Activated T-helper 1 cell treated with anti-CD3 and anti-CD28 coated beads, Interleukin-2, amount 50 U/mL, for 16 hours (primary cell): ENCODE measurements at places on chromosomes 13 and 19.

DNA sequence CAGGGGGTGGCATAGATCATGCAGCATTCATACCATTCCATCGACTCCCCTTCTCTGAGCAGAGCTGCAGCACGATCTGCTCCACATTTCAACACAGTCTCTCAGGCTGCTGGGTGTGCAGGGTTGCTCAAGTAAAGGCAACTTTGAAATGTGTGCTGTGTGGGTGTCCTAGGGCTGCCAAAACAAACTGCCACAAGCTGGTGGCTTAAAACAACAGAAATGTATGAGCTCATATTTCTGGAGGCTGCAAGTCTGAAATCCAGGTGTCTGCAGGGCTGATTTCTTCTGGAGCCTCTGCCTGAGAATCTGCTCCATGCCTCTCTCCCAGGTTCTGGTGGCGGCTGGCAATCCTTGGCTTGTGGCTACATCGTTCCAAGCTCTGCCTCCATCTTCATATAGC, 63.7 kb upstream of the WDFY2 start:
- DNase-seq, result no peak

GRCh38 chr19:47419030-47419783, at the start of gene MEIS3:
Gene MEIS3 (minus strand): TSS chr19:47419527. CDS start chr19:47419081, 446 bp downstream.
- no peak for DNase-seq

- no peak for DNase-seq
Measured at GRCh38 chr19:46408664-46409039, 4.7 kb downstream of the CCDC8 start.

DNA sequence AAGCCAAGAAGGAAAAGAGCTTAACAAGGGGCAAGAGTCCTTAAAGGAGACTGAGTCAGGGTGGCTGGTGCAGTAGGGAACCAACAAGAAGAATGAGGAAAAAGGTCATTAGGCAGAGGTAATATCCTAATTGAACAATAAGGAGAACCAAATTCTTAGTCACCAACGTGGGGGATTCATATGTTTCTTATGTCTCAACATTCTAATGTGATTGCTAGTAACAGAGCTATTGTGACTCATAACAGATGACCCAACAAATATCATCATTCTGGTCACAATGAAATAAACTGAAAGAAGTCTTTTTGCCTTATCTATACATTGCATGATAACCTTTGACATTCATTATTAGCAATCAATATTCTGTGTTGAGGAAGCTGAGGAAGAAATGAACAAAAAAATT, 101.6 kb downstream of the RAP2A start:
- no peak for DNase-seq

GRCh38 chr13:39281539-39282150, 243.4 kb downstream of the NHLRC3 start:
- no peak for DNase-seq

GRCh38 chr13:76012091-76012721, 376.1 kb downstream of the LMO7 start:
- no peak for DNase-seq

DNA sequence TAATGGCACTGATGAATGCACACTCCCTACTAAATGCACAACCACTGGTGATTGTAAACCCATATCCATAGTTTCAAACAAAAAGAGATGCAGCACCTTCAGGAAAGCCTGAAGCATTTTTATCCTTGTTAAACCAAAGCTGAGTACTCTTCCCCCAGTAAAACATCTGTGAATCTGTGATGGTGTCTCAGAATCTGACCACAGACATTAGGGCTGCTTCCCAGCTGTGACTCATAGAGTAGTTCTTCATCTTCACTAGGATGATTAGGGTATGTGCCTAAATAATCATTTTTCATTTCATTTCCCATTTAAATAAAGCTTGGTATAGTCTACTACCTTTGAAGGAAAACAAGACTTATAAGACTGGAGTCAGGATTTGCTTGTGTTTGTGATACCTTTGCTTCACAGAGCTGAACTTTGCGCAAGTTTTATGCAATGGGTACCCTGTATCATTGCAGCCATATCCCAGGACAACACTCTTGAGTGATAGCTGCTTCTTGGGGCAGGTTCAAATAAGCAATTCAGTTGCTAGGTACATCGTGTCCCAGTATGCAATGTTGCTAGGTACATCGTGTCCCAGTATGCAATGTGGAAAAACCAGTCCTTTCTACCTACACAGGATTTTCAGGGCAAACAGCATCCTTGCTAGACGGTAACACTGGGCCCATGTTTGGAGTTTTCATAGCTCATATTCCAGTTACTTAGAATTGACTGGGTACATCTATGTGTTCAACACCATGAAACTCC, 277.1 kb downstream of the IRS2 start:
- DNase-seq, result no peak

DNA sequence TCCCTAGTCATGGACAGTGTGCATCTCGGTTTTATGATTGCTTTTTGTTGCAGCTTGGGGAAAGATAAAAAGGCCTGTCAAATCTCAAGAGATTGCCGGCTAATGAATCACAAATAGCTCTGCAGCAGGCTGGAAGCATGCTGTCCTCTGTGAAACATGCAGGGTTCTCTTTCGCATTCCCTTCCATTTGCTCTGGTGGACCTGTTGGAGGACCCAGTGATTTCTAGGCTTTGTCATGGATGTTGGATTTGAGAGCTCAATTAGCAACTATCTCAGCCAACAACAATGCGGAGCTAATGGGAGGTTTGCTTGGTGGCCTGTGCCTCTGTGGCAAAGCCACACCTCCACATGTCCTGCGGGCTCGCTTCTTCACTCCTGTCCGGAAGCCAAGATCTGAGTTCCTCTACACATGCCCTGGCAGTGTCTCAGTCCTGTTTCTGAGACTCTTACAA, 418.1 kb upstream of the ARGLU1 start:
- no peak for DNase-seq

GRCh38 chr19:19461306-19461670, 54.1 kb downstream of the TSSK6 start:
- DNase-seq, result no peak

DNA sequence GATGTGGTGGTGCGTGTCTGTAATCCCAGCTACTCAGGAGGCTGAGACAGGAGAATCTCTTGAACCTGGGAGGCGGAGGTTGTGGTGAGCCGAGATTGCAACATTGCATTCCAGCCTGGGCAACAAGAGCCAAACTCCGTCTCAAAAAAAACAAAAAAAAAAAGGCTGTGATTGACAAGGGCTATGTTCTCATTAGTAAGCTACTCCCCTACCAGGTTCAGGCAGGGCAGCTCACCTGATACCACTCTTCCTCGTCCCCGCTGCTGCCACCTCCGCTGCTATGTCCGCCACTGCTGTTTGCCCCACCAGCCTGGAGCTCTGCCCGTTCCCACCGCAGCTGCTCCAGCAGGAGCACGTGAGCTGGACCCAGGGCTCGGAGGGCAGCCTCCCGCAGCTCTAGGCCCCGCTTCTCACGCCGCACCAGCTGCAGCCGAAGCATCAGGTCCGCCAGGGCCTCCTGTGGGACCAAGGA, 9.4 kb downstream of the USHBP1 start:
- no peak for DNase-seq

- DNase-seq, result no peak
Measured at GRCh38 chr19:50461066-50461875, 15.0 kb upstream of the EMC10 start.

DNA sequence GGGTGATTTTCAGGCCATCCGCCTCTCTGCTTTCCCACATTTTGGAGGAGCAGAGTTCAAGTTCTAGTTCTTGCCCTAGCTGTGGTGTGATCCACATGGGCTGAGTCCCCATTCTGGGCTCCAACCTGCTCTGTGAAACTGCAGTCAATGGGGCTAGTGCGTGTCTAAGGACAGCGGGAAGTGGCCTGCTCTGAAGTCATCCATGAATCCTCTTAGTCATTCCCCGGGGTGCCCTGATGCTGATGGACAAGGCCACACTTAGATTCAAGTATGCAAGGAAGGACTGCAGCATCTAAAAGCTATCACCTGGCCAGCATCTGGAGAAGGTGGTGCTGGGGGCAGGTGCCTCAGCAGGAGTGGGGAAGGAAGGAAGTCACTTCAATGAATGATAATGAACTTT, 94.6 kb downstream of the TSHZ3 start:
- DNase-seq, result no peak

- peak; percentile 23 for DNase-seq
Measured at GRCh38 chr19:45569619-45570421, 14.8 kb downstream of the OPA3 start.

DNA sequence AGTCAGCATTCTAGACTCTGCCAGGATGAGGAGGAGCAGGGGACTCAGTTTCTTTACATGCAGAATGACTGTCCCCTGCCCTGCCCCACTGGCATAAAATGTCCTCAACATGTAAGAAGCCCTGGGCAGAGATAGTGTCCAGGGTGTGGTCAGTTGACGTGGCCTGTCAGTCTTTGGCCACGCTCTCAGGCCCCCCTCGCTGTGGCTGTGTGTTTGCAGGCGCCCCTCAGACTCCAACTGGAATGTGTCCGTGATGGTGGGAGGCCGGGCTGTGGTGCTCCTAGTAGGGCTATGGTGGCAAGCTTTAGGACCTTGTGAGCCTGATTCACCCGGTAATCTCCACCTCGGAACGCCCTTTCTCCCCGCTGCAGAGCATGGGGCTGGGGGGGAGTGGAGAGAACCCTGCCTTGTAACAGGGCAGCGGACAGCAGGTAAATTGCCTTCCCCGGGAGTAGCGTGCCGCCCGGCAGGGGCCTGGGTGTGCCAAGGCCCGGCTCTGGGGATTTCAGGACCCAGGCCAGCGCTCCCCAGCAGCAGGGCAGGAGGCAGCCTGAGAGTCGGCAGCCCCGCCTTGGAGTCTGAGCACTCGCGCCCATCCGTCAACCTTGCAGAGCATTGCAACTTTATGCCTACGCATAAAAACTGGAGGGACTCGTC, 62.3 kb downstream of the CHST8 start:
- DNase-seq, result no peak

GRCh38 chr13:33541962-33542308, 256.4 kb upstream of the STARD13 start:
- no peak for DNase-seq

- DNase-seq, result no peak
Measured at GRCh38 chr19:46442808-46443450, 14.2 kb upstream of the PNMA8C start.

- DNase-seq, result no peak
Measured at GRCh38 chr19:16516381-16516780, 20.2 kb downstream of the C19orf44 start.

DNA sequence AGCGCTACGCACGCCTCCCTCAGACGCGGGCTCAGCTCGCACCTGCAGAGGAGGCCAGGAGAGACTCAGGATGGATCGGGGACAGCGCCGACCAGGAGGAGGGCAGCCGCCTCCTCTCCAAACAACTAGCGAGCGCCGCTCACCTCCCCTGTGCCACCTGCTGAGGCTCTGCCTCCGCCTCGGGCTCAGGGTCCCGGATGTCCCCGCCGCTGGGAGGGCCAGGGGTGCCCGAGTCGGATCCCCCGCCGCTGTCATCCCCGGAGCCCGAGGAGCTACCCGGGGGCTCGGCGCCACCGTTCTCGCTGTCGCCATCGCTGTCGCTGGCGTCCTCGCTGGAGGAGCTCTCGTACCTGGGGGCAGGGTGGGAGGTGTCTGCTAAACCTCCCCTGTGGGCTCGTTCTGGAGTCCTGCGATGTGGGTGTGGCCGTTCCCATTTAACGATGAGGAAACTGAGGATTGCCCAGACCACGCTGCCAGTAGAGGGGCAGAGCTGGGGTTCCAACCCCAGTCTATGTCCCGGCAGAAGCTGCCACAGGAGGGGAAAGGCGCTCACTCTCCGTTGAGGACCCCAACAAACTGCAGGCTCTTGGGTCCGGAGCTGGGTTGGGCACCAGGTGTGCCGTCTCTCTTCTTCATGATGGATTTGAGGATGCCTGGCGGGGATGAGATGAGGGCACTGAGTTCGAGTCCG, 9.2 kb downstream of the KANK3 start:
- no peak for DNase-seq
